ENCODE measurements at places on chromosomes 4 and X. TPM values are rescaled to one million over a fixed set of nuclear protein-coding genes. Genes with fewer than 3 reads are reported as not detected.

CFAP47 gene
- 0.37 TPM for total RNA-seq

DNA sequence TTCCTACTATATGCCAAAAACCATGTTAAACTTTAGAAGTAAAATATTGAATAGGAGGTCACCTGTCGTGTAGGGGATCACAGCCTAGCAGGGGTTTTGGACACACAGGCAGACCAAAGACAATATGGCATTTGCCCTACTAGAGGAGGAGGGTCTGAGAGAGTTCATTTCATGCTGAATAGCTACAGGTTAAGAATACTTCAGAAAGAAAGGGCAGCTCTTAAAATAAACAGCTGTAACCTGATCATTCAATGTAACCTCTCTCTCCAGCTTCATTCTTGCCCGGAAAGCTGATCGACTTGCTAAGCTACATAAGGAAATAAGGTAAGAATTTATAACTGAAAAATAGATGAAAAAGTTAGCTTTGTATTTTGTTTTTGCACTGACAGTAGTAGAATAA is 79.9 kb downstream of the MAOA start:
- DNase-seq = no peak

GRCh38 chrX:72620550-72621145 is 48.0 kb upstream of the HDAC8 start:
- DNase-seq = no peak

DNA sequence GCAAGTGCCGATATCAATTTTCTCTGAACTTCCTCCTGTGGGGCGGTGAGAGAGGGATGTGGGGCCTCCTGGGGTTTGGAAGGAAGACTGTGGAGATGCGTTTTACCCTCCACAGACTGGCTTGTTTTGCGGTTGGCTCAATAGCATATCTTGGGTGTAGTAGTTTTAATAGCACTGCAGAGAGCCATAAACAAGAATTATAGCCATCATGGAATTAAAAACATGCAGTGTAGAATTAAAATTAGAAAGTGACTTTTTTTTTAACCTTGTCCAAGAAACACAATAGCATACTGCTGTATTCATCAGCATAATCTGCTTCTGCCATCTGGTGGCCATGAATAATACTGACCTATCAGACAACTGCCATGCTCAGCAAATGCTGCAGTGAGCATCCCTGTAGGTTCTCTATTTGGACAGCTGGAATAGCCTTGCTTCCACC is 47.3 kb upstream of the SCML1 start:
- peak; percentile 72 for DNase-seq

DNA sequence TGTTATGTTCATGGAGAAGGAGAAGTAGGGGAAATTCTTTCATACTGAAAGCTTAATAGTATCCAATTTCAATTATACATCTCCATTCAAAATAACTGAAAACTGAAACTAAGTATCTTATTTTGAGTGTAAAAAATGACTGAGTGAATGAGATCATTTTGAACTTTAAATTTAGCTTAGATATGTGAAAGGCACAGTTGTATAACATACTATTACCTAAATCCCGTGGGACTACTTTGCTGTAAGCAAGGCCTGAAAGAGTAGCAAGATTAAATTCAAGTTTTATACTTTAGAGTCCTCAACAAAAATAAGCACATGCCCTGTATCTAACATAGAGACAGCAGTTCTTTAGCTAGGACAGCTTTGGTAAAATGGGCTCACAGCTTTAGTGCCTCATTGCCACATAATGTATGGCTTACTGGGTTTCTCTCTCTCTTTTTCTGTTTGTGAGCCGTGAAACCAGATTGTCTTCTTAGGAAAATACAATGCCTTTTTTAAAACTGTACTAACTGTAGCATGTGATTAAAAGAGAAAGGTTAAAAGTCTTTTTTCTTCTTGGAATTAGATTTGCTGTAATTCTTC is 43.2 kb downstream of the GSTCD start:
- no peak for DNase-seq

DSPP gene
- not detected for total RNA-seq

GRCh38 chr4:175435381-175435783 is 376.7 kb downstream of the GPM6A start:
- DNase-seq = no peak

RAB33A gene
- 2.5 TPM for total RNA-seq

FBXW7 gene
- 101 TPM for total RNA-seq

NKX6-1 gene
- total RNA-seq = not detected

DNA sequence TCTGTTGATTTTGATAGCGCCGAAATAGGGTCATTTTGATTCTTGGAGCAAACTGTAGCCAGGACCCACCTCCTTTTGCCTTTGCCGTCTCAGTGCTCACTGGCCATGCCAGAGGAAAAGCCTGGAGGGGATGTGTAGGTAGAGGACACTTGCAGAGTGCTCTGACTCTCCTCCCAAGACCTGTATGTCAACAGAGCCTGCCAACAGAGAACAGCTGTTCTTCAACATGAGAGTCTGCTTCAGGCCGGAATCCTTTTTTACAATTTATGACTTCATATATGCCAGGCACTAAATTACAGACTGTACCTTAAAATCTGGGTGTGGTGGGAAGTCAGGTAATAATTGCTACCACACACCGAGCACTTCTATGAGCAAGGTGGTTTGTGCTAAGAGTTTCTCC is 94.2 kb downstream of the KDR start:
- DNase-seq = no peak

GRCh38 chr4:26048950-26049349 is 134.9 kb downstream of the SMIM20 start:
- no peak for DNase-seq

ADH7 gene
- total RNA-seq = not detected

SLC25A6 gene
- total RNA-seq = 125 TPM

- no peak for DNase-seq
These were observed 1165.8 kb upstream of the ADGRL3 start for GRCh38 chr4:60034361-60034760.

TCEAL3 gene
- total RNA-seq = 8.8 TPM

- no peak for DNase-seq
These were observed 238.6 kb downstream of the RAPGEF2 start for GRCh38 chr4:159341522-159341921.

GRCh38 chr4:186770481-186771175 is 47.0 kb upstream of the FAT1 start:
- no peak for DNase-seq

TRPC5OS gene
- not detected for total RNA-seq

- DNase-seq = no peak
These were observed 86.4 kb downstream of the EMCN start for GRCh38 chr4:100431416-100431815.

DNA sequence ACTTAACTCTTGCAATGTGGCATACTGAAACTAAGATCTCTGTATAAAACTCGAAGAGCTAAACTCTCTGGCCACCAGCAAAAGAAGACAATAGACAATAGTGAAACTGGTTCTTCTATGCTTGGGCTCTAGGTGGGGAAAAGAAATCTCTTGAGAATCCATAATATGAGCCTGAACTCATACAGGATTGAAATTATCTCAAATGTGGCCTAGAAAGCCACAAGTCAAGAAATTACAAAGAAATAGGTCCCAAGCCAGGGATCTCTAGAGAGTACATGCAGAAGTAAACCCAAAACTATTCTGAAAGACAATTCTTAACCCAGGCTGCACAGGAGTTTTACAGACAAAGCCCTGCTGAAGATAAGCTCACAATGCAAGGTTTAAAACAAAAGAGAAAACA is 127.4 kb downstream of the ANAPC10 start:
- DNase-seq = no peak

MTNR1A gene
- total RNA-seq = 1.9 TPM

Measured in urinary bladder (tissue), 4 donors.